Activated gamma-delta T cell treated with Interleukin-2 at 50 U/mL for 16 hours (primary cell): ENCODE measurements at places on chromosomes 2 and 18.

GRCh38 chr18:7190547-7191156 lies 40.2 kb upstream of the LRRC30 start:
- DNase-seq, result no peak

DNA sequence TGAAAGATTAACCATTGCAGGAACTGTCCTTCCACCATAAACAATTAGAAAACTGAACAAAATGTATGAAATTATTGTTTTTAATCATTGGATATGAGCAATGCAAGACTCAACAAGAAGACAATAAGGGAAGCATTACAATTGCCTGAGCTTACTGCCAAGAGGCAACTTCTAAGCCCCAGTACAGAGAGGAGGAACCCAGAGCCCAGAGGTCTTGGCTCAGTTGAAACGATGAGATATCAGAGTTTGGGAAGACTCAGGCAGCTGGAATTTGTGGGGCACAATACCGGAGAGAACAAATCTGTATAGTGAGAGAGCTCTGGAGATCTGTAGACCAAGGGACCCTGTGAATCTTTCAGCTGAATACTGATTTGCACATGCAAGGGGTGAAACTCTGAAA lies 80.6 kb upstream of the ZFP36L2 start:
- no peak for DNase-seq

GRCh38 chr18:3046216-3046808 lies 33.4 kb upstream of the LPIN2 start:
- DNase-seq, result no peak

DNA sequence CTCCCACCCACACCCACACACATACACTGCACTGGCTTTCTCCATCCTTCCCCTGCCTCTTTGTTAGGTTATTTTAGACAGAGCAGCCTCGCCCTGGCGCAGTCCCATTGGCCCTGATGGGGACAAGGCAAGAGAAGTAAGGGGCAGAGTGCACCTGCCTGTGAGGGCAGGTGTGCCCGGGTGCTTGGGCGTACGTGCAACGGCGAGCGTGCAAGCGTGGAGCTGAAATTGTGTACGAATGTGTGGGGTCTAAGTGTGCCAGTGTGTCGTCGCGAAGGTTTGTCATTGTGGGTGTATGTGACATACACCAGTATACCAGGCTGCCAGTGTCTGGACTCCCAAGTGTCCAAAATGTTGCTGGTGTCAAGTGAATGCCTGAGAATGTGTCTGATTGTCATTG lies 544 bp downstream of the LRATD1 start:
- DNase-seq, result no peak

GRCh38 chr2:2492800-2493199 lies 161.7 kb upstream of the MYT1L start:
- no peak for DNase-seq

GRCh38 chr2:8138923-8139667 lies 542.8 kb upstream of the ID2 start:
- no peak for DNase-seq

- no peak for DNase-seq
Measured at GRCh38 chr2:79915455-79915854, 389.1 kb downstream of the LRRTM1 start.

GRCh38 chr2:72115110-72116080 lies 32.3 kb downstream of the CYP26B1 start:
- DNase-seq, result no peak

DNA sequence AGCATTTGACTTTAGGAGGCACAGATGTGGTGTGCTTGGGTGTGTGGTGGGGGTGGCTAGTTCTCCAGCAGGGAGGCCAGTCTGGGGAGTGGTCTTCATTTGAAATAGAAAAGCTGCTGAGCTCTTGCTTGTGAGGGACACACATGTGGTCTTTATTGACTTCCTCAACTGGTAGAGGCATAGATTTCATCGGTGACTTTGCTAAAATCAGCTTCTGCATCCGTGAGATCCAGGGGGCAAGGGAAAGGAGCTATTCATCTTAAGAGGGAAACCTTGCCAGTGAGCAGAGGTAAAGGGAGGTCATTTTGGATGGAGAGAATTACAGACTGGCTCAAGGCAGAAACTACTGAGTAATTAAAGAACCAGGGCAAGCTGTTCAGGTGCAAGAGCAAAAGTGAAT lies 4.7 kb downstream of the MAPRE3 start:
- DNase-seq, result no peak

DNA sequence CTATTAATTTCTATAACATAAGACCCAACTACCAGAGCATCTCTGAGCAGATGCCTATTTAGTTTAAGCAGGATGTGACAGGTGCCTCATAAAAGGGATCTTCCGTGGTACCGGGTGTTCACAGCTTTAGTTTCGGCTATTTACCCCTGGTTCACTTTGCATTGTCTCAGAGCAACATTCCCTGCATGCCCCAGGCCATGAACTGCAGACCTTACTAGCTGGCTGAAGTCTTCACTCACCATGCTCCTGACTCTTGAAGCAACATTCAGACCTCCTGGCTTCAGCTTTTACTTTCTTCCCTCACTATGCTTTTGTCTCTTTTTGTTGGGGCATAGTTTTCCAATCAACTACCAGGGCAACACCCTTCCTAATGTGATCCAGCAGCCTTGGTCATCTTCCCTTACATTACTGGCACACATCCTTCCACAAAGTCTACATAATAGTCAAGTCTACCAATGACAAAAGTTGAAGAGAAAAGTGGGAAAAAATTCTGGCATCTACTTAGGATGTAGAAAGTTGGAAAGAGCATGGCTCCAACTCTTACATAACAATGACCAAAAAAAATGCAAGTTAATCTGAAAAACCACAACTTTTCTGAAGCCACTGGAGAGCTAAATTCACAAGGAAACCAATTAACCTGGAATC lies 99.2 kb downstream of the SESTD1 start:
- DNase-seq, result no peak

DNA sequence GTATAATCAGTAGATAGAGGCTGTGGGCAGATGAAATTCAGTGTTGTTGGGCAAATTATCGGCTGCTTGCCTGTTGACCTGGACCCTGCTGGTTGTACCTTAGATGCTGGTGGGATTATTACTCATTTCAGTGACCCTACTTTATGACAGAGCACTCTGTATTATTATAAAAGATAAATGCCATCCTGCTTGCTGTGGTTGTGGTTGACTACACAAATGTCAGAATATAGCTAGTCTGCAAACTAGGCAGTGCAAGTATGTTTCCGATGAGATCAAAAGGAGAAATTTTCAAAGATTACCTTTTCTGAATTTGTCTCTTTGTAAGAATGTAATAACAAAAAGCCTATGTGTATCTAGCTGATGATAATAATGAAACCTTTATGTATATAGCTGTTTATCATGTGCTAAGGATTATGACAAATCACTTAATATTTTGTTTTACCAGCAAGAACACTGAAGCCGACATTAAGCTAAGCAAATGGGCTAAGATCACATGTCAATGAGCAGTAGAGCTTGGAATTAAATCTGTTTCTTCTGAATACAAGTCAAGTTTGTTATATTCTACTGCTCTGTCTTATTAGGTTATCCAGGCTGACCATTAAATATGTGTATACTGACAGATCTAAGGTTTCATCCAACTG lies 219.2 kb downstream of the CAMKMT start:
- no peak for DNase-seq

GRCh38 chr2:152420936-152421335 lies 86.0 kb downstream of the FMNL2 start:
- DNase-seq, result no peak

- DNase-seq, result no peak
Measured at GRCh38 chr2:50613161-50613560, 418.8 kb downstream of the NRXN1 start.

DNA sequence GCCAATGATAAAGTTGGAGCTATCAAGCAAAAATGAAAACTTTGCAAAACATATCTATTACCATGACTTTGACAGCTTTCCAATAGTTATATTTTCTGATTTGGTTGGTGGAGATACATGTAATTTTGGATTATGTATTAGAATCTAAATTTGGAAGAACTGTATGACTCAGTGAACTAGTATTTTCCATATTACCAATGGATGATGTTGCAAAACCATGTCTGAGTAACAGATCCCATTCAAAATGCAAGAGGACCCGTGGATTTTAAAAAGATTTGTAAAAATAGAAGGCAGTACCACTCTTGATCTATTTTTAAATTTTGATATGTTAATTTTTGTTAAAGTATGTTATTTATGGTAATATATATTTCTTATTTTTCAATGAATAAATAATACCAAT lies 83.0 kb downstream of the TAF4B start:
- no peak for DNase-seq

- no peak for DNase-seq
Measured at GRCh38 chr2:143282684-143283083, 153.5 kb downstream of the ARHGAP15 start.

DNA sequence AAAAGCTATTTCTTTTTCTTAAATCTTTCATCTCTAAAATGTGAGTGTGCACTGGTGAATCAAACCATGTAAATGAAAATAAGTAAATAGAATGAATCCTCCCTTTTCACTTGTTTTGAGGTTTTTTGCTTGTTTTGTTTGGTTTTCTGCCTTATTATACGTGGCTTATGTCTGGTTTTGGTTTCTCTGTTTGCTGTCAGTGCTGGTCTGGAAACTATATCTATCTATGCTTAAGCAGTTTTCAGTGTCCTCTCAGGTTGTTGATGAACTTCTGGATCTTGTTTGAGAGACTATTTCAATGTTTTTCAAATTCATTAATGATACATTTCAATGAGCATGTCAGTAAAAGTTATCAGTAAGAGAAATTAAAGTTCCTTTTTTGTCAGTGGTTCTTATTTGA lies 48.1 kb upstream of the TNFRSF11A start:
- DNase-seq, result no peak

GRCh38 chr2:143398781-143399180 lies 269.6 kb downstream of the ARHGAP15 start:
- no peak for DNase-seq

GRCh38 chr2:119856469-119856901 lies 96.8 kb downstream of the PTPN4 start:
- DNase-seq, result no peak

DNA sequence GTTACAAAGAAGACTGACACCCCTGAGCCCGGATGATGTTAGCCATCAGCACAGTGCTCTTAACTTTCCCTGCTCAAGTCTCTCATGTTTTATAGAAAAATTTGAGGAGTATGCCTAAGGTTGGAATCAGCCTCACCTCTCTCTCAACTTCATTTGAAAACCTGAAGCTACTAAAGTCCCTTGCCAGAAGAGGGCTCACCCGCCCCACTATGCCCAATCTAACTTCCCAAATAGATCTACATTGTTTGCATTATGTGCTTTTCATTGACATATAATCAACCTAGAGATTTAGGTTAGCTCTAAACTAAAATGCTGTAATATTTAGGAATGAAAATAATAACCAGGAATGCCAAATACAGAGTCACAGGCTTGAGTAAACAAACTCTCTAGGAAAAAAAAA lies 305.4 kb downstream of the NCKAP5 start:
- no peak for DNase-seq

DNA sequence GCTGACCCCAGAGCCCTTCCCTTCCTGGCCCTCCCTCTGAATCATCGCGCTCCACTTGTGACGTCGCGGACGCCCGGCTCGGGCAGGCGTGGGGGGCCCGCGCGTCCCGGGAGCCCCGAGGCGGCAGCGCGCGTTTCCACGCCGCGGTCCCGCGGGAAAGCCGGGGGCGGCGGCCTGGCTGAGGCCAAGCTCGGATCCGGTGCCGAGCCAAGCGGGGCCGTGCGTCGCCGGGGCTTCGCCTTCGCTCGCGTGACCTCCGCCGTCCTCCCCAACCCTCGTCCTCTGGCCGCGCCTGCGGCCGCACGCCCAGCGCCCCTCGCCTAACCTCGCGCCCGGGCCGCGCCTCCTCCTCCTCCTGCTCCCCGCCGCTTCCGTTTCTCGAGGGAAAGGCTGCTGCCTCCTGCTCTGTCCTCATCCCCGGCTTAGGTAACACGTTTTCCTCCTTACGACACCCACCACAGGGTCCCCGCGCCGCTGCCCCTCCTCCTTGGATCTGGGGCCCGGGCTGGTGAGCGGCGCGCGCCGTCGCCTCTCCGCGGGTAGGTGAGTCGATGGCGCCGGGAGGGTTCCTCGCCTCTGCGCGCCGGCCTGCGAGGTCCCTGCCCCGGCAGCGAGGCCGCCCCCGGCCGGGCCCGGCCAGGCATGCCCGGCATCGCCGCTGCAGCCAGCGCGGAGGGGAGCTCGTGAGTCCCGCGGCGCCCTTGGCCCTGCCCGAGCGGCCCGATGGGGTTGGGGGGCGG lies at the start of gene INPP1:
TSS of gene INPP1 (plus strand) at position 54 of the 740 bp plus-strand sequence. CDS start 16,514 bp downstream, outside the sequence.
- DNase-seq, result peak; percentile 25

GRCh38 chr2:54859416-54859815 lies 136.0 kb downstream of the EML6 start:
- DNase-seq, result no peak

DNA sequence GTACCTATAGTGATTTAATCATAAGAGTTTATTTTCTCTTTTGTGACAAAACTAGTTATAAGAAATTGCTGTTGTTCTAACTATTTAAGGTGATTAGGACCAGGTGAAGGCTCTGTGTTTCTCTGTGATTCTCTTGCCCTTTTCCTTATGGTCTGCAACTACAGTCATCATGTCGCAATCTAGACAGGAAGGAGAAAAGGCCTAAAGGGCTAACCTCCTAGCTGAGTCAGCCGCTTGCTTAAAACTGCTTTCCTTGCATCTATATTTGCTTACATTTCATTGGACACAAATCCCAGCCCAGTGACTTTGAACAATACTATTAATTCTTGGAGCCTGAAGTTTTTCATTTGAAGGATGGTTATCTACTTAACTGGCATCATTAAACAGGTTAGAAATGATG lies 93.1 kb downstream of the PIK3C3 start:
- no peak for DNase-seq

- DNase-seq, result no peak
Measured at GRCh38 chr18:47168913-47169312, 7.3 kb downstream of the IER3IP1 start.

DNA sequence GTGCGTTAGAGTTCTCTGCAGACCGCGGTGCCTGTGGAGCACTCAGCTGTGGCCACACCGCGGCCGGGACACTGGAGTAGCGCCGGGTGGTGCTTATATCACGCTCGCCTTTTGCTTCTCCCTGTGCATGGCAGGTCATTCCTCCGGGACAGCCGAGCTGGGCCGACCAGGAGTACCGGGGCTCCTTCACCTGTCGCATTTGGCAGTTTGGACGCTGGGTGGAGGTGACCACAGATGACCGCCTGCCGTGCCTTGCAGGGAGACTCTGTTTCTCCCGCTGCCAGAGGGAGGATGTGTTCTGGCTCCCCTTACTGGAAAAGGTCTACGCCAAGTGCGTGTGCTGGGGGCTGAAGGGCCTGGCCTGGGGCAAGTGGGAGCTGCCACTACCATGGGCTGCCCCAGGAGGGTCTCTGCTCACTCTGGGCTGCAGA lies 4.2 kb downstream of the CAPN10 start:
- no peak for DNase-seq

DNA sequence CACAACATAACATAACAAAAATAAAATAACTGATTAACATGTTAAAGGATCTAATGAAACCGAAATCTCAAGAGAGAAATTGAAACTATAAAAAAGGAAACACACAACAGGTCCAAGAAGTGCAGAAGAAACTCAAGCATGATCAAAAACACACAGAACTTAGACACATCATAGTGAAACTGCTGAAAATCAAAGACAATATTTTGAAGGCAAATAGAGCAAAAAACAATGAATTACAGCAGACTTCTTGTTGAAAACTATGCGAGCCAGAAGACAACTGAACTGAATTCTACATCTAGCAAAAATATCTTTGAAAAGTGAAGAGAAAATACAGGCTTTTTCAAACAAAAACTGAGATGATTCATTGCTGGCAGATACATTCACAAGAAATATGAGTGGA lies 61.3 kb downstream of the UGP2 start:
- no peak for DNase-seq

- DNase-seq, result no peak
Measured at GRCh38 chr2:178871536-178871935, 64.3 kb upstream of the TTN start.
